Cortex of kidney (tissue), 1 donor: ENCODE measurements at places on chromosomes 11 and 22.

GRCh38 chr11:83723999-83724398 lies 437.8 kb upstream of the CCDC90B start:
- no peak for DNase-seq

- DNase-seq: no peak
These were observed 38.6 kb upstream of the PDE2A start for GRCh38 chr11:72712841-72713240.

- DNase-seq: no peak
These were observed 10.9 kb upstream of the NAALADL1 start for GRCh38 chr11:65069217-65069616.

GRCh38 chr11:8963569-8964323 lies 496 bp downstream of the TMEM9B start:
- peak; percentile 74 for DNase-seq

GRCh38 chr22:28379075-28379779 lies 300.4 kb downstream of the TTC28 start:
- DNase-seq: no peak

- no peak for DNase-seq
These were observed 39.8 kb downstream of the AMPD3 start for GRCh38 chr11:10494636-10495463.

DNA sequence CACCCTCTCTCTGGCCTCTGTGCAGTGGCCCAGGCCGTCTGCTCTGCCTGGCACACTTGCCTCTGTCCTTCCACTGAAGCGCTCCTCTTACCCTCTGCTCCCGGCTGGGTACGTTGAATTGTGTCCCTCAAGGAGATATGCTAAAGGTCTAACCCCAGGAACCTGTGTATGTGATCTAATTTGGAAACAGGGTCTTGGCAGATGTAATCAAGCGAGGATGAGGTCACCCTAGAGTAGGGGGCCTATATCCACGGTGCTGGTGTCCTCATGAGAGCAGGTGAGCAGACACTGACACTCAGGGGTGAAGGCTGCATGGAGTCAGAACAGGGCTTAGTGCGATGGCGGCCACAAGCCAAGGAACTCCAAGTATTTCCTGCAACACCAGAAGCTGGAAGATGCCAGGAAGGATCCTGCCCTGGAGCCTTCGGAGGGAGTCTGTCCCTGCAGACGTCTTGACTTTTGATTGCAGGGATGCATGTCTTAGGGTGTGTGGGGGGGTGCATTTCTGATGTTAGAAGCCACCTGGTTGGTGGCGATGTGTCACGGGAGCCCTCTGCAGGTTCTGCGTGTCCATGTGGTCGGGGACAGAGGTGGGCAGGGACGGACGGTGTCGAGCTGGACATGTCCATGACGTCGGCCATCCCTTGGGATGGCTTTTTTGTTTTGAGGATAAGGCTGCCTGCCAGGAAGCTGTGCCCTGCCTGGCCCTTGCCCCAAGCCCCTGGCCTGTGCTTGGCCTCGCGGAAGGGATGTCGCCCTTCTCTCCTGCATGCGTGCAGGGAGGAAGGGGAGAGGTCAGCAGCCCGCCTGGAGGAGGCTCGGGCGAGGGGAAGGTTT lies 68.6 kb downstream of the LRP5 start:
- no peak for DNase-seq

- DNase-seq: no peak
These were observed 18.2 kb upstream of the TUB start for GRCh38 chr11:8062781-8063257.

- no peak for DNase-seq
These were observed 10.2 kb downstream of the CCDC34 start for GRCh38 chr11:27352781-27353180.
